ENCODE measurements at places on chromosomes 6 and 20.
A peak's percentile ranks its signal among the peaks of the same experiment; 100 is the strongest.

DNA sequence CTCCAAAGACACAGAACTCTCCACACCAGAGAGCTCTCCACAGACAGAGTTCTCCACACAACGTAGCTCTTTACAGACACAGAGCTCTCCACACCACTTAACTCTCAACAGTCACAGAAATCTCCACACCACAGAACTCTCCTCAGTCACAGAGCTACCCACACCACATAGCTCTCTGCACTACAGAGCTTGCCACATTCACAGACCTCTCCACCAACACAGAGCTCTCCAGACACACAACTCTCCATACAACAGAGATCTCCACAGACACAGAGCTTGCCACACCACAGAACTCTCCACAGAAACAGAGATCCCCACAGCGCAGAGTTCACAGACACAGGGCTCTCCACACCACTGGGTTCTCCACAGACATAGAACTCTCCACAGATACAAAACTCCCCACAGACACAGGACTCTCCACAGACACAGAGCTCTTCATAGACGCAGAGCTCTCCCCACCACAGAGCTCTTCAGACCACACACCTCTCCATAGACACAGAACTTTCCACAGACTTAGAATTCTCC is 52.5 kb downstream of the ERMARD start:
- no peak for DNase-seq

DNA sequence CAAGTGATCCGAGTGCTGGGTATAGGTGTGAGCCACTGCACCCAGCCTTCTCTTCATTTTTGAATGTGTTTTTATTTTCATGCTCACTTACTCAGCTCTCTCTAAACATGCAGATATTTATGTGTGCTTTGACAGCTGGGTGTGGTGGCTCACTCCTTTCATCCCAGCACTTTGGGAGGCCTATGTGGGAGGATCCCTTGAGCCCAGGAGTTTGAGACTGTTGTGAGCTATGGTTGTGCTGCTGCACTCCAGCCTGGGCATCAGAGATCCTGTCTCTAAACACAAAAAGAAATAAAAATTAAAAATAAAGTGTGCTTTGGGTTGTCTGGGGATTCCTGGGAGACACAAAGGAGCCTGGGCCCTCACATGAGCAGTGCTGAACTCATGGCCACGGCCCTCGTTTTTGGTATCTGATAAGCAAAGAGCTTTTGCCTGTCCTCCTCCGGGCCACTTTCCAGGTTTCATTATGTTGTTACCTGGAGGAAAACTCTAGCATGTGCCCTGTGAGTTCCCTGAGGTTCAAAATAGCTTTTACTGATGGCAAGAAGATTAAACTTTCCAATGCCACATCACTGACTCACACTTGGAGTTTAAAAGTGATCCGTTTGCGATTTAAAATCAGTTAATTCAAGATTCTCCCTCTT is 78.5 kb downstream of the CD164 start:
- DNase-seq, result no peak

DNA sequence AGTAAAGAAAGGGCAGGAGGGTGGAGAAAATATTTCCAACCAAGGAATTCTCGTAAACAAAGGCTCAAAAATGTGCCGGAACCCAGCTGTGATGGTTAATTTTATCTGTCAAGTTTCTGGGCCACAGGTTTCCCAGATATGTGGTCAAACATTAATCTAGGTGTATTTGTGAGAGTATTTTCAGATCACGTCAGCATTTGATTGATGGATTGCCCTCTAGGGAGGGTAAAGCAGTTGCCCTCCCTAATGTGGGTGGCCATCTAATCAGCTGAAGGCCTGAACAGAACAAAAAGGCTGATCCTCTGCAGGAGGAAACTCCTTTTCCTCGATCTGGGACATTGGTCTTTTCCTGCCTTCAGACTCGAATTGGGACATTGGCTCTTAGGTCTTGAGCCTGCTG is 298.7 kb upstream of the TCF21 start:
- DNase-seq, result no peak

GRCh38 chr6:131741688-131742393 is 31.0 kb upstream of the CTAGE9 start:
- no peak for DNase-seq

GRCh38 chr6:78489874-78490273 is 377.5 kb upstream of the IRAK1BP1 start:
- DNase-seq, result no peak

GRCh38 chr6:125415913-125416312 is 114.1 kb upstream of the HDDC2 start:
- DNase-seq, result no peak

DNA sequence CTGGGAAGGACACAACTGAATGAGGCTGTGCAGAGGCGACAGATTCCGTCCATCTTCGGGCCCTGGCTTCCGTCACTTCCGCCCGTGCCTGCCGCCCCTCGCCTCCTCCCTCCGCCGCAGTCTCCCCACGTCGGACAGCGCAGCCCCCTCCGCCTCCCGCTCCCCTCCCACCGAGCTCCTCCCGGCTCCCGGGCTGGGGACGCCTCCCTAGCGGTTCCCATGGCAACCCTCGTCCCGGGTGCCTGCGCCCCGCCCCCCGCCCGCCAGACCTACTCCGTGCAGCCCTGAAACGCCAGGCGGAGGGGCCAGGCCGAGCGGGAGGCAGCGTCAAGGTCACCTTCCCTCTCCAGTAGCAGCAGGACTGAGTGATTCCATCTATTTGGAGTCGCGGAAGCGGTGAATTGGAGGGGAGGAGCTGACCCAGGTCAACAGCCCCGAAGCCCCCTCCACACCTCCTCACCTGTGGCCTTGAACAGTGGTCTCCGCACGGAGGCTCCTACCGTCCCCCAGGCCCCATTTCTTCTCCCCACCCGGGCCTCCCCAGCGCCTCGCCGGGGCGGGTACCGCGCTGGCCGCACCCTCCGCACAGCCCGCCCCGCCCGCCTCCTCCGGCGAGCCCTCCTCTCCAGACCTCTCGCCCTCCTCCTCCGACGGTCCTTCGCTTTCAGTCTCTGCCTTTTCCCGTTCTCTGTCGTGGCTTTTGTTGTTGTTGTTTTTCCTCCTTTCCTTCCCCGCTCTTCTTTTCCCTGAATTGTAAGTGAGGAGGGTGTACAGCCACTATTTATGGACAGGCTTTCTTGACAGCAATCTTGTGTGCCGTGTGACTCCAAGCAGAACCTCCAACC is 951 bp downstream of the NRSN2 start:
- peak; percentile 99 for DNase-seq

DNA sequence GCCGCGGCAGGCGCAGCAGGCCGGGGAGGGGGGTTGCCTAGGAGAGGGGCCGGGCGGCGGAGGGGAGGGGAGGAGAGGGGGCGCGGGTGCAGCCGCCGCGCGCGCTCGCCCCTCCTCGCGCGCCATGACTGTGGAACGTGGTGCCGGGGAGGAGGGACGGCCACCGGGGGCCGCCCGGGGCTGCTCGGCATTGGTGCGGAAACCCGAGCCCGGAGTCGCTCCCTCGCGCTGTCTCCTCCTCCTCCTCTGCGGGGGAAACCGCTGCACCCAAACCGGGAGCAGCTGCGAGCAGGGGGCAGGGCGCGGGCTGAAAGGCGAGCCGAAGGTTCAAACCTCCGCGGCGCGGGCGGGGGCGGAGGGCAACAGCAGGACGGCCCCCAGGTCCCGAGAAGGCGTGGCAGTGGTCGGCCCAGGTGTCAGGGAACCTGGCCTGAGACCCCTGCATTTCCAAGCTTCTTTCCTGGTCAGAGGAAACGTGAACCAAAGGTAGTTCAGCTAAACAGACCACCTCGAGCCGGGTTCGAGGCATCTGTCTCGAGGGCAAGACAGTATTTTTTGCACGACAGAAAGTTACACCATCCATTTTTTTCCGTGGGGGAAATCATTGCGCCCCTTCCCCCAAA is 1.4 kb upstream of the TRERF1 start:
- DNase-seq, result peak; percentile 96

DNA sequence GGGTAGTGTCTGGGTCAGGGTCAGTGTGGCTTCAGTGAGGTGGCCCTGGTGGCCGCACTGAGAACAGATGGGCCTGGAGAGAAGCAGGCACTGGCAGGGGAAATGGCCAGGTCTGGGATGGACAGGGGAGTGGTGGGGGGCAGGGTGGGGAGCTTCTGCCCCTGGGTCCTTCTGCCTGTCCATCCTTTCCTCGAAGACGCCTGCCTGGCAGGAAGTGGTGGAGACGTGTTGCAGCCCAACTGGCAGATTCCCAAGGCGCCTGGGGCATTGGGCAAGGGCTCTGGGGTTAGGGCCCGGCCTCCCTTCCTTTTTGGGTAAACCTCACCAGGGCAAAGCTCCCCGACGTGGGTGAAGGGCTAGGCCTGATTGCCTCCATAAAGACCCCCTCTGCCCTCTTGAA is 10.4 kb downstream of the SRC start:
- DNase-seq, result peak; percentile 69

- no peak for DNase-seq
Observed at GRCh38 chr6:155628306-155628705, 172.7 kb upstream of the NOX3 start.

- DNase-seq, result peak; percentile 94
Observed at GRCh38 chr20:19735446-19735845, 22.6 kb upstream of the RIN2 start.

- DNase-seq, result no peak
Observed at GRCh38 chr6:150673720-150674346, 74.1 kb downstream of the PLEKHG1 start.

DNA sequence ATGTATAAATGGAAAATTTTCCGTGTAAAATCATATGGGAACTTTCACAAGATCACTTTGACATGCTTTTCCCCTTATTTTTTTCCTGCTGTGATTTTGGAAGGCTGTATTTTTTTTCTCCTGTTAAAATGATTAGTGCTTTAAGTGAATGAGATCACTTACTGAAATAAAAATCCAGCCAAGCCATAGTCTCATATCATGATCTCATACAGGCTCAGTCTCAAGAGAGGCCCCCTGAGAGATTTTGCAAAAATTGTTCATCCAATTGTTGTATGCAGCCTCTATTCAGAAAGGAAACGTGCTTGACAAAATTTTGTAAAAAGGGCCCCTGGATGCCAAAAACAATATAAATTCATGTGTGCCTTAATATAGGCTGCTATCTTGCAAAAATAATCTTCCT is 528.2 kb downstream of the HDGFL1 start:
- DNase-seq, result no peak

DNA sequence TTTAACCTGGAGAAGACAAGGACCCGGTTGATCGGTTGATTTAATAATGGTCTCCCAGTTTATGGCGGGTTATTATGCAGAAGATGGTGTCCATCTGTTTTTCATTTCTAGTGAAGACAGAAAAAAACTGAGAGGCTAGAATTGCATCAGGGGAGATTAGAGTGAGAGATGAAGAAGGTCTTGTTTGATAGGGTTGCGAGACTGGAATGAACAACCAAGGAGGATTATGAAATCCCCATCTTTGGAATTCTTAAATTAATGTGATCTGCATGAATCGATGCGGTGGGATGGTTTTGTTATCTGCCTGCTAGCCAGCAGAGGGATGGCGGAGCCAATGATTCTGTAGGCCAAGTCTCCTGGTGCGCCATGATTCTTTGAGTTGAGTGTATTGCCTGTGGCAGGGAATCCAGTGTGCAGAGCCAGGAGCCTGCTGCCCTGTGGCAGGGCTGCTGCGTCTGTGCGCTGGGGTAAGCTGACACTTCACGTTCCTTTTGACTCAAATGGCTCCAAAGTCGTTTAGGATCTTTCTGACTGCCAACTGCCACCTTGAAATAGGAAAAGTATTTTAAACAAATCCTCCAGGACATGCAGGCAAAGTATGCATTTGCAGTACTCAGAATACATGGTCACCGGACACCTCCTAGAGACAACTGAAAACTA is 200.1 kb downstream of the CLIC5 start:
- no peak for DNase-seq

DNA sequence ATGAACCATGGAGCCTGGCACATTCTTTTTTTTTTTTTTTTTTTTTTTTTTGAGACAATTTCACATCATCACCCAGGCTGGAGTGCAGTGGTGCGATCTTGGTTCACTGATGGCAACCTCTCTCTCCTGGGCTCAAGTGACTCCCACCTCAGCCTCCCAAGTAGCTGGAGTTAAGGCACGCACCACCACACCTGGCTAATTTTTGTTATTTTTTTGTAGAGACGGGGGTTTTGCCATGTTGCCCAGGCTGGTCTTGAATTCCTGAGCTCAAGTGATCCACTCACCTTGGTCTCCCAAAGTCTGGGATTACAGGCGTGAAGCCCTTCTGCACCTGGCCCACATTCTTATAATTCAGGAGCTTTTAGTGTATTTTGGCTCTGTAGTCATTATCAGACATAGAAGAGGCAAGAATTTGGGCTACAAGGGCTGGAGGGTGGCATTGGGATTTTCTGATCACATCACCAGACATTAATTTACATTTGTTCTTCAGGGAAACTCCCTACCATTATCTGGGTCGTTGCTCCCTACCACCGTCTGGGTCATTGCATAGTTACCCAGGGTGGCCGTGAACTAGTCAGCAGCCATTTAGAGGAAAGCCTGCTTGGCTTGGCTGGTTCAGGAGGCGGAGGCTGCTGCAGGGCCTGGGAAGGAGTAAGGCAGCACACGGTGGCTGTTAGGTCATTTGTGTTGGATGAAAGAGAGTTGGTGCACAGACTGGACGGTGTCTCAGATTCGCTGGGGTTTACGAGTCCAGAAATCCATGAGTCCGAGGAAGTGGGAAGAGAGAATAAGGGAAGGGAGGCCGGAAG is 17.6 kb downstream of the ARID1B start:
- no peak for DNase-seq

- DNase-seq, result no peak
Observed at GRCh38 chr20:46999801-47000465, 105.3 kb downstream of the EYA2 start.

GRCh38 chr6:118787724-118788423 is 106.1 kb upstream of the ASF1A start:
- peak; percentile 12 for DNase-seq

Data from AG08395 (cell line).